Stimulated activated memory B cell treated with anti-CD40 and anti-IgM and Interleukin-4, amounts not matched to agents 10 μg/mL and 1 μg/mL and 100 μg/mL, for 72 hours (primary cell): ENCODE measurements at places on chromosomes 12 and 14.
A peak's percentile ranks its signal among the peaks of the same experiment; 100 is the strongest.

DNA sequence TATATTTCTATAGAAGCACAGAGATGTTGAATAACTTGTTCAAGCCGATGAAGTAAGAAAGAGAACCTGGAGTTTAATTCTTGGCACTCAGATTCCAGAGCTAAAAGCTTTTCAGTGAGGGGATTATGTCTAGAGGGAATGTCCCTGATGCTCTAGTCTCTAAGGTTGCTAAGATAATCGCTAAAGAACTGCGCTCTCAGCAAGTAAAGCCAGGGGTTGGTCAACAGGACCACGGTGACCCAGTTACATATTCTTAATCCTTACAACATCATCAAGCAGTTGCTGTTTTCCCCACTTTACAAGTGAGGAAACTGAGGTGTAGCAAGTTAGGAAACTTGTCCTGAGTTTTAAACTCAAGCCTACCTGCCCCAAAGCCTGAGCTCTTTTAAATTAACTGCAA is 110.8 kb downstream of the DAD1 start:
- no peak for ATAC-seq

DNA sequence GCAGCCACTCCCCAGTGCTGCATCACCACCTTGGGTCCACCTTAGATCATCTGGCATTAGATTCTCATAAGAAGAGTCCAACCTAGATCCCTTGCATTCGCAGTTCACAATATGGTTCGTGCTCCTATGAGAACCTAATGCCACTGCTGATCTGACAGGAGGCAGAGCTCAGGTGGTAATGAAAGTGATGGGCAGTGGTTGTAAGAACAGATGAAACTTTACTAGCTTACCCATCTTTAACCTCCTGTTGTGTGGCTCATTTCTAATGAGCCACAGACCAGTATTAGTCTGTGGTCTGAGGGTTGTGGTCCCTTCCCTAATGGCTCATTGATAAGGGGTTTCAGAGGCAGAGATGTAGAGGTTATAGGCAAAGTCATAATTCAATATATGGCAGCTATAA is 615.9 kb upstream of the MIS18BP1 start:
- no peak for ATAC-seq

GRCh38 chr12:117718141-117718540 is 250.6 kb downstream of the KSR2 start:
- ATAC-seq, result no peak

GRCh38 chr12:109863847-109864712 is 16.3 kb downstream of the GLTP start:
- no peak for ATAC-seq

GRCh38 chr12:124532331-124532750 is 35.1 kb downstream of the NCOR2 start:
- no peak for ATAC-seq

DNA sequence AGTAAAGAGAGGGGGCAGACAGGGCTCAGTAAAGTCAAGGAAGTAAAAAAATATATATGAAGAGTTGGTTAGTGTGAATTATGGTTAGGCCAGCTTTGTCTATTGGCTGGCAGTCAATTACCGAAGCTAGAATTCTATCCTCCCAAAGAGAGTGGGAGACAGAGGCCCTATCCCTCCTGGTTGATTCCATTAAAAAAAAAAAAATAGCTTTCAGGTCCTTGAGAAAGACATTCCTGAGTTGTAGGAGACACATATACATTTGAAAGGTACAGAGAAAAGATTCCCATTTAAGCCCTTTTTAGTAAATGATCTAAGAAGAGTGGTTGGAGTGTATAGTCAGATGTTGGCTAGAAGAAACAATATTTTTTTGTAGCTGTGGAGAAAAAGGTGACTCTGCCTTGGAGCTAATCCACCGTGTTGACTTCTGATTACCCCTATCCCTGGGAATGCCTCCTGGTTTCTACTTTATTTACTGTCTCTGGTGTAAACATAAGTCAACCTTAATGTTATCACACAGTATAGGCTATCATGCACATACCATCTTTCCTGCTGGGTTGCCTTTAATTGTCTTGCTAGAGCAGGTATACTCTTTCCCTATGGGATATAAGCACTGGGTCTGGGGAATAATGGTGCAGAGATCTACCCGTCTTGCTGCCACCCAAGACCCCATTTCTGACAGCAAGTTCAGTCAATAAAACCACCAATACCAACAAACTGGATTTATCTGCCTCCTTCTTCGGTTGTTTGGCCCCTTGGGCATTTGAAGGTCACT is 859.9 kb upstream of the ATXN7L3B start:
- peak; percentile 56 for ATAC-seq

GRCh38 chr14:96960598-96961116 is 163.5 kb downstream of the VRK1 start:
- no peak for ATAC-seq

GRCh38 chr14:49853572-49854375 is 1.2 kb upstream of the NEMF start:
- peak; percentile 79 for ATAC-seq

GRCh38 chr12:75561921-75562320 is 50.5 kb upstream of the KRR1 start:
- ATAC-seq, result no peak

DNA sequence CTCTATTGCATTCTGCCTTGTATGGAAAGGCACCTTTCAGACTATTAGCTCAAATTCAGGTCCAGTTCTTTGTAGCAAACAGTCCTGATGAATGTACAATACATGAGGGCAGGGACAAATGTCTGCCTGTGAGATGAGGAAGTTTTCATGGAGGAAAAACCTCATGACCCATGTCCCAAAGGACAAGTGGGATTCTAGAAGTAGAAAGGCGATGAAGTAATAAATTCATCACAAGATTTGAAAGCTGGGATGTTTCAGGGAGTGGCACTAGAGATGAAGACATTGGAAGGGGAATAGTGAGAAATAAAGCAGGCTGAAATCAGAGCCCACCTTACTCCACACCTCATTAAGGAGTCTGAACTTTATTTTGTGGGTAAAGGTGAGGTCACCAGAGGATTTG is 4.2 kb downstream of the CORO1C start:
- no peak for ATAC-seq

DNA sequence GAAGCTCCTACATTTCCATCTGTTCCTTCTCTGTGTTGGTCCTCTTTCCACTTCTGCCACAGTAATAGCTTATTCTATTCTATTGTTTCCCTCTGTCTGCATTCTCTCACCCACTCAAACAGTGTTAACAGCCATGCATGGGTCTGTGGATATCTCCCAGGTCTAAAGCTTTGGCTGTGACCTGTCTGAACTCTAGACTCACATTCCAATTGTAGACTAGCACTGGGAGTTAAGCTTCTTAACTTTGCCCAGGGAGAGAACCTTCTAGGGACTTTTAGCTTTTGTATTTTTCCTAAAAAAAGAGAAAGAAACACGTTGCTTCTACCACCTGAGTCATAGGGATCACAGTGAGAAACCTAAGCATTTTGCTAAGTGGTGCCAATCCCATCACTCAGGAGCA is 36.7 kb downstream of the PTPRR start:
- ATAC-seq, result no peak

- no peak for ATAC-seq
Observed at GRCh38 chr14:105059925-105060565, 5.2 kb downstream of the GPR132 start.

GRCh38 chr12:45426294-45426693 is 210.4 kb downstream of the ANO6 start:
- ATAC-seq, result peak; percentile 66

DNA sequence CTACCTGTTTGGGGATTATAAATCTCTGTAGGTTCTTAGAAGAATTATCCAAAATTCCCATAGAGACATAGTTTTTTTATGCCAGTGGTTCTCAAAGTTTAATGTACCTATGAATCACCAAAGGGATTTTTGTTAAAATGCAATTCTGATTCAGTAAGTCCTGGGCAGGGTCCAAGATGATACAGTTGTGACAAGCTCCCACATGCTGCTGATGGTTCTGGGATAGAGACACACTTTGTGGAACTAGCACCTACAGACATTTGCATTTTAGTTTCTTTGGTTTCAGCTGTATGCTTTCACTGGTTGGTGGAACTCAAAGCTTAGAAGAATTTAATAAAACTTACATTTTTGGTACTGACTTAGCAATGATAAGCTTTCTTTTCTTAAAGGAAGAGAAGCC is 80.4 kb downstream of the PTCSC3 start:
- no peak for ATAC-seq

DNA sequence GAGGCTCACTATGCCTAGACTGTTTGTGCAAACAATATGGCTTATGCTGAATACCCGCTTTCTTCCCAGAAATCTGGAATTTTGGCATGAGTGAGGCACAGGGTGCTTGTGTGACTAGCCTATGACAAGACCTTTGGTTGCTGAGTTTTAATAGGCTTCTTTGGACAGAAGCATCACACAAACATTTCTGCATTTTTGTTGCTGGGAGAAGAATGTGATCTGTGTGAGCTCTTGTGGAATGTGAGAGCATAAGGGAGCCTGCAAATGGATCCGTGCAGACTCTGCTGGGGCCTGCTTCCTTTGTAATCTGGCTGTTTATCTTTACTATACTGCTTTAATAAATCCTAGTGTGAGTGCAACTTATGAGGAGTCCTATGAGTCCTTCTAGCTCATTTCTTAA is 83.0 kb upstream of the ZDHHC17 start:
- ATAC-seq, result no peak

DNA sequence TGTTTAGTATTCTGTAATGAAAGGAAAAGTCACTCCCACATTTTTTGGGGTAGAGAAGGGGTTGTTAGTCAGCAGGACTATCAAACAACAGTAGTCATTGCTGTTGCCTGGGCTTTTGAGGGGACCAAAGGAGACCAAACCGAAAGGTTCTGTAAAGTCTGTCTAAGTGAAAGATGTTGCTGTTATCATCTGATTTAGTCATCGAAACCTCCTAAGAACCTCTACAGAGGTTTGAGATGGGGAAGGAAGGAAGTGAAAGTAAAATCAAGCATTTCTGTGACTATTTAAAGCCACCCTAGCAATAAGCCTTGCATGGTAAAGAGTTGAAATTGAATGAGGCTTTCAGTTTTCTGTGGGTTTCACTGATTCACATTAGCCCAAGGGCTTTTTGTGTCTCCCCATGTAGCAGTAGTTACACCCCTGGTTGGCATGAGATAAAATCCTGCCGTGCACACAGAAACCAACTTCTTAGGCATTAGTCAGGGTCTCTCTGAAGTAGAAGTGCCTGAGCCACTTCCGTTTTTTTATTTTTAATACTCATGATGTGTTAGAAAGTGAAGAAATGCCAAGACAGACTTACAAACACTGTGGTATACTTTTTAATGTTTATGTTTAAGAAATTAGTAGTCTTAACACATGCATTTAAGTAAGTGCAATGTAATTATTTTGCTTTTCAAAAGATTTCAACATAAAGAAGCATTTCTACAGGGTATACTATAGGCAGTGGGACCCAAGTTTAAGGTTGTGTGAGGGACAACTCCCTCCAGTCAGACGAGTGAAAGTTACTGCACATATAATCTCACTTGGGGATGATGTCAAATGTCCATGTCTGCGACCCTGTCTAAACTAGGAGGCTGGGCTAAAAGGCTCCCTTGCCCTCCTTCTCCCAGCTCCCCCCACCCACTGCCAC is 50.4 kb downstream of the DYRK2 start:
- peak; percentile 97 for ATAC-seq

GRCh38 chr12:106303202-106303820 is 778 bp downstream of the TCP11L2 start:
- ATAC-seq, result peak; percentile 64

DNA sequence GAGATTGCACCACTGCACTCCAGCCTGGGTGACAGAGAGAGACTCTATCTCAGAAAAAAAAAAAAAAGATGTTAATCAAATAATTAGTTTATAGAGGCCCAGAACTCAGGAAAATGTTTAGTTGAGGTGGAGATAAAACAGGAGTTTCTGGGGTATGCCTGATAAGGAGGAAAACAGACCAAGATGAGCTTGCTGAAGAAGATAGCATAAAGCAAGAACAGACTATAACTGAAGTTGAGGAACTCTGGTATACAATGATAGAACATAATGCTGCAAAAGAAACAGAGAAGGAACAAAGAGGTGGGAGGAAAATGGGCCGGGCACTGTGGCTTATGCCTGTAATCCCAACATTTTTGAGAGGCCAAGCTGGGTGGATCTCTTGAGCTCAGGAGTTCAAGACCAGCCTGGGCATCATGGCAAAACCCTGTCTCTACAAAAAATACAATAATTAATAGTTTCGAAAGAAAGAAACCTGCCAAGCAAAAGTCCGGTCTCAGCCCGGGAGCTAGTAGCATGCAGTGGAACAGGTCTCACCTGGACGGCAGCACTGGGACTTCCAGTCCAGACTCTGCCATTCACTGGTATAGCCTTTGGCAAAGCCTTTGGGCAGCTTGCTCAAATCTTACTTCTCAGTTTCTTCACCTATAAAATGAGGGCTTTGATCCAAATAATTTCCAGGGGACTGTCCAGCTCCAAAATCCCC is 25.4 kb downstream of the SLC35E3 start:
- no peak for ATAC-seq

DNA sequence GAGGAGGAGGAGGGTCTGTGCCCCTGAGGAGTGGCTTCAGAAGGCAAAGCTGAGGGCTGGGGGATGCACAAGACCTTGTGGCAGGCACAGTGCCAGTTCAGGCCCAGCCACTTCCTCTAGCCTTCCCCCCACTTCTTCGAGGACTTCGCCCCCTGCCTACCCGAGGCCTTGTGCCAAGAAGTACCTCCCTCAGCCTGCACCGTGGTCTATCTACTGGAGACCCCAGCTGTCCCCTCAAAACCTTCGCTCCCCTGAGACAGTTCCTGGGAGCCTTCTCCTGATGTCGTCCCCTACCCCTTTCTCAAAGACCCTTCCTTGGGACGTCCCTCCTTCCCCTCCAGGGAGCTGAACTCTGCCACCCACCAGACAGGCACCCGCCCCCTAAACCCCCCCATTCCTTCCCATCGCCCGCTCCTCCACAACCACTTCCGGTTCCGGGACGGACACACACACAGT is 604 bp downstream of the ZNF384 start:
- peak; percentile 13 for ATAC-seq

DNA sequence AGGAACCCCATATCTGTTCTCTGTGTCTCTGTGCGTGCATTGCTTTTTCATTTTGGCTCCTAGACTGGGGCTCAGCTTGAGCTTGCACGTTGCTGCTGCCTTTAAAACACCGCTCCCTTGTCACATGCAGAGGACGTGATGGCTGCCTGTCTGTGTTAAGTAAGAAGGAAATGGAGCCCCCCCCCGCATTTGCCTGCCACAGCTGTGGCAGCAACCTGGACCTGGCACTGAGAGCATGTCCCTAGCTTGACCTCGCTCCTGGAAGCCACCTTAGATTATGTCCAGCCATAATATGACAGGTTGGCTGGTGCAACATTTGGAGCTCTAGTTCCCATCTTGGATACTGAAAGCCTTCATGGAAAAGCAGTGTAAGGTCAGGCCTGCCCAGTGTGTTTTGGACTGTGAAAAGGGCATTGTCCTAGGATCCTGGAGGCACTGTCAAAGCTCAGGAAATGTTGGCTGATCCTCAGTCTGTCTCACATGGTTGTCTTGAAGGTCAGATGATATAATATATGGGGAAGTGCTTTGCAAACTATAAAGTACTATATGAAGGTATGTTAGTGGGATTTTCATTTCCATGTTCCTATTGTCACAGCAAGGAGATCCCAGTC is 73.8 kb downstream of the PRKCH start:
- no peak for ATAC-seq

DNA sequence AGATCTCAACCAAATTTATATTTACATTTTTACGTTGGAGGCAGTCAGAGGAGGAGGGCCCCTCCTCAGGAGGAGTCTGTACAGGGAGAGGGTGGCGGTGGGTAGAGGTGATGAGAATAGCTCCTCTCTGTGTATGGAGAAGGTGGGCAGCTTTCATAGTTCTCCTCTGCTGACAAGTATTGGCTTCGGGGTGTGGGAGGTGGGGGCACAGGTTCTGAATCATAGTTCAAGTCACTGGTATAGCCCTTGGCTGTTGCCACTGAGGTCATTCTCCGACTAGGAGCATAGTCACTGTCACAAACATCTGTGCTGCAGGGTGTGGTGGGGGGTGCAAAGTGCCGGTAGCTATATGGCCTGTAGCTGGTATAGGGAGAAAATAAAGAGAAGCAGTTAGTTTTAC is 50.3 kb downstream of the BCL2L14 start:
- ATAC-seq, result no peak
